Smooth muscle cell of trachea (primary cell): ENCODE measurements at places on chromosomes 11 and 22. TPM values are rescaled to one million over a fixed set of nuclear protein-coding genes. Genes with fewer than 3 reads are reported as not detected.

PIK3C2A gene
- total RNA-seq: 46.6 and 52.5 TPM in 2 replicates

GRM5 gene
- not detected in 2 replicates for total RNA-seq

SERGEF gene
- 20.5 and 25.1 TPM in 2 replicates for total RNA-seq

SCN3B gene
- under 0.01 TPM in 1 of 2 replicates, not detected in the other for total RNA-seq

SCGB1C1 gene
- not detected in 2 replicates for total RNA-seq

OR4A16 gene
- total RNA-seq: not detected in 2 replicates

MYRF gene
- 0.15 and 0.17 TPM in 2 replicates for total RNA-seq

MOGAT2 gene
- not detected in 2 replicates for total RNA-seq

KCNK4 gene
- total RNA-seq: 0.17 TPM in 1 of 2 replicates, not detected in the other

RASL10A gene
- not detected in 2 replicates for total RNA-seq

MOV10L1 gene
- 1.0 and 1.3 TPM in 2 replicates for total RNA-seq

FAM180B gene
- 0.17 TPM in 1 of 2 replicates, not detected in the other for total RNA-seq

MICAL3 gene
- 18.9 and 29.8 TPM in 2 replicates for total RNA-seq

MYBPC3 gene
- total RNA-seq: not detected in 2 replicates

VSIG2 gene
- total RNA-seq: 0.33 TPM in 1 of 2 replicates, not detected in the other

FGF19 gene
- total RNA-seq: not detected in 2 replicates

MS4A15 gene
- not detected in 2 replicates for total RNA-seq

KCNQ1 gene
- under 0.01 and 0.66 TPM in 2 replicates for total RNA-seq

VWCE gene
- 1.2 and 8.4 TPM in 2 replicates for total RNA-seq

OR51B2 gene
- total RNA-seq: not detected in 2 replicates

ELMOD1 gene
- 0.17 TPM in 1 of 2 replicates, not detected in the other for total RNA-seq

SLC17A6 gene
- not detected in 2 replicates for total RNA-seq

HORMAD2 gene
- total RNA-seq: 0.15 TPM in 1 of 2 replicates, not detected in the other
